Forelimb muscle (tissue), 1 donor: ENCODE measurements at places on chromosomes 7 and 10. TPM values are rescaled to one million over a fixed set of nuclear protein-coding genes. Genes with fewer than 3 reads are reported as not detected.

DNA sequence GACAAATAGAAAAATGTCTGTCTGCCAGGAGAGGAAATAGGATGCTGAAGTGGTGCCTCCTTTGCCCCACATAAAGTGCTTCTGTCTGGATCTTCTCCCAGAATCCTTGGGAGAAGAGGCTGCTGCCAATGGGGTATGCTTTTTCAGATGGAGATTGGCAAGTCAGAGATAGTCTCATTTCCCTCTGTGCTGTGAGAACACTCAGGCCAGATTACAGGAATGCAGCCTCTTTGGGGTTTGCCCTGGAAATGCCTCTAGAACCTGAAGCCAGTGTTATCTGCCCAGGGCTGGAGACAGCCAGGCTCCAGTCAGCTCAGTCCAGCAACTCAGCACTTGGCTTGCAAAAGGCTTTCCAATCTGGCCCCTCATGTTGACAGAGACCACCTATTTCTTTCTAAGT, 119.1 kb upstream of the PHYHIPL start:
- DNase-seq, result no peak

Gene EN2
- polyA plus RNA-seq, result 0.71 TPM

Gene TMEM273
- polyA plus RNA-seq, result 5.6 TPM

Gene MACC1
- 0.04 TPM for polyA plus RNA-seq

Gene NUTM2A
- polyA plus RNA-seq, result 4.1 TPM

- DNase-seq, result no peak
Measured at GRCh38 chr10:79075418-79075817, 6.7 kb downstream of the ZMIZ1 start.

GRCh38 chr7:27685209-27685608, 22.5 kb upstream of the HIBADH start:
- no peak for DNase-seq

Gene ANKRD30A
- not detected for polyA plus RNA-seq

DNA sequence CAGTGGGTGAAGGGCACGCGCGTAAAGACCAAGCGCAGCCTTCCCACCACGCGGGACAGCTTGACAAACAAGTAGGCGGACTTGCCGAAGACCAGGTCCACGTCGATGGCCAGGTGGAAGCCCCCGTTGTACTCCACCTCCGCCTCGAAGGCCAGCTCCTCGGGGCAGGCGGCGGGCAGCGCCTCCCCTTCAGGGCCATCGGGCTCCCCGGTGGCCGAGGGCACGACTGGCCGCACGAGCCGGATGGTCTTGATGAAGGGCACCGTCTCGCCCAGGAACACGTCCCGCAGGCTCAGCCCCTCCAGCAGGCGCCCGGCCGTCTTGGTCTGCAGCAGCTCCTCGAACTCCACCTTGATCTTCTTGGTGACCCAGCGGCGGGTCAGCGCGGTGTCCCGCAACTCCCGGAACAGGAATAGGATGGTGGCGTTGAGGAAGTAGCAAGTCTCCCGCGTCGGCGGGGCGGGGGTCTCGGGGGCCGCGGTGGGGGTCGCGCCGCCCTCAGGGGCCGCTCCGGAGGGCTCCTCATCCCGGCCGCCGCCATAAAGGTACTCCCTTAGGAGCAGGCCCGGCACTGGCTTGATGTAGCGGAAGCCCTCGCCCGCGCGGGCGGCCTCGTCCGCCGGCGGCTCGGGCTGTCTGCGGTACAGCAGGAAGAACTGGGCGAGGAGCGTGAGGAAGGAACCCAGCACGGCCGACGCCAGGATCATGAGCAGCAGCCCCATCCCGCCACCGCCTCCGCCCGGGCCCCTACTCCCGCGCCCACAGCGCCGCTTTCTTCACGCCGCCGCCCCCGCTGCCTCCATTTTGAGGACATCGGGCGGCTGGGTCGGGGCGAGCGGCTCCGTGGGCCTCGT, 507 bp downstream of the PDZD8 start:
- no peak for DNase-seq

- DNase-seq, result no peak
Measured at GRCh38 chr7:18703685-18704084, 208.1 kb downstream of the HDAC9 start.

Gene SRGN
- 23.1 TPM for polyA plus RNA-seq

Gene GBX1
- polyA plus RNA-seq, result 3.1 TPM

Gene SH2D4B
- not detected for polyA plus RNA-seq

Gene TRA2A
- 125 TPM for polyA plus RNA-seq

- peak; percentile 55 for DNase-seq
Measured at GRCh38 chr7:37311355-37311754, 137.3 kb downstream of the ELMO1 start.

DNA sequence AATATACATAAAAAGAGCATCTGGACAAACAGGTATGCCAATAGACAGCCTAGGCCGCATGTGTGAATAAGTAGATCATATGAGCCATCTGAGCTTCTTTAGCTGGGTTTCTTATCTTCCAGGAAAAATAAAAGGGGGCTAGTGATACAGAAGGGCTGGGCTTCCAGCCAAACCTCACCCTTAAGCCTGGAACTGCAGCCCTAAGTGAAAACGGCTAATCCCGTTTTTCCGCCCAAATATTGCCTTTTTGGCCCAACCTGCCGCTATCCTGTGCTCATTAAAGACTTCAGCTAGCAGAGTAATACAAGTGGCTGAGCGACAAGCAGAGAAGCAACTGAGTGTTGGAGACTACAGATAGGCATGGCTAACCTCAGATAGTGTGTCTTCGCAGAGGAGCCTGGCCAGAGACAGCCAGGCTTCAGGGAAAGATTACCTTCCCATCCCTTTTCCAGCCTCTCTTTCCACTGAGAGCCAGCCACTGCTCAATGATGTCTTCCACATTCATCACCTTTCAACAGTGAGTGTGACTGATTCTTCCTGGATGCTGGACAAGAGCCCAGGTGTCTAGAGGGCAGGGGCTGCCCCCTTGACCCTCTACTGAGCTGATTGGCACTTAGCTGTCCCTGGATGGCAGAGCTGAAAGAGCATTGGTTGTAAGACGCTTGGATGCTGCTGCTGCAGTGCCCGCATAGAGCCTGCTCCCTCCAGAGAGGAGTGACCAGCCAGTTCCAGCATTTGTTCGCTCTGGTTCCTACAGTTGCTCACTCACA, 108.9 kb downstream of the ITGB8 start:
- DNase-seq, result no peak

Gene CDC123
- polyA plus RNA-seq, result 81.3 TPM

DNA sequence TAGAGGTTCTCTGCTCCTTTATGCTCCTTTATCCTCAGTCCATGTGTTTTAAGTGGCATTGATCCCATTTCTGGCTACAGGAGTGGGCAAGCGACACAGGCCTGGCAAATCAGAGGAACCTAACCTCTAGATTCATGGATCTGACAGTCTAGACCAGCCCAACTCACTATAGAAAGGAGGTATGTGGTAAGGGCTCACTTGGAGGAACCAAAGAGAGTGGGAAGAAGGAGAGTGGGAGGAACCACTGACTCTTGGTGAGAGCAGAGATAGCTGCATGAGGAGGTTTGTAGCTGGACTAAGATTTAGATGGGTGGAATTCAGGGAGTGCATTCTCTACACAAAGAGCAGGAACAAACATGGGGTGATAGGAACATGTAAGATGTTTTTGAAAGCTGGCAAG, 11.6 kb upstream of the FRAT1 start:
- no peak for DNase-seq

Gene LBX1
- polyA plus RNA-seq, result 9.6 TPM

- DNase-seq, result no peak
Measured at GRCh38 chr7:94396596-94396995, 1.9 kb downstream of the COL1A2 start.

DNA sequence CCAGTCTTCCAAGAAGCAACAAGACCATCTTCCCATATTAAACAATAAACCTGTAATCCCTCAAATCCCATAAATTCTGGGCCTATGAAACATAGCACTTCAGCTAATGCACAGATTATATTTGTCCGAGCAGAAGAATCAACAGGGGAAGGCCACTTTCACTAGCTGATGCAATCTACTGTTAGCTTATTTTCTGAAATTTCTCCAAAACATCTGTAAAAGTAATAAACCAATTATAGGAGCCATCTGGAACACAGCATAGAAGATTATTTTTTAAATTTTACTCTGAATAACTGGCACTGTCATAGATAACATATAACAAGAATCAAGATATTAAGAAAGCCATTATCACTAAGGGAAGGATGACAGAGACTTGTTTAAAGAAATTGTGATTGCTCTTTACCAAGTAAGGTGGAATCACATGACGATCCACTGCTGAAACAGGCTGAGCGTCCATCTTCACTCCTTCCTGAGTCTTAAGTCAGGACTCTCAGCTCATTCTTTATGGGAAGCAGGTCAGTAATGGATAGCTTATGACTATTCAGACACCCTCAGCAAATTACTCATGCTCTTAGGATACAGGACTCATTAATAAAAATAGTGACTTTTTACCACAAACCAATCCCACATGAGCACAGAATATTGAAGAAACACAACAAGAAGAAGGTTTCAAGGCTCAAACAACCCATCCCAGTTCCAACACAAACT, 719.5 kb downstream of the XPNPEP1 start:
- peak; percentile 17 for DNase-seq

- DNase-seq, result no peak
Measured at GRCh38 chr7:17548014-17548653, 249.7 kb downstream of the AHR start.

Gene PPP1R17
- not detected for polyA plus RNA-seq

- no peak for DNase-seq
Measured at GRCh38 chr7:1696671-1697498, 26.8 kb downstream of the ELFN1 start.

GRCh38 chr7:123665157-123665556, 9.5 kb downstream of the LMOD2 start:
- no peak for DNase-seq

- no peak for DNase-seq
Measured at GRCh38 chr7:17937506-17938120, 2.7 kb downstream of the SNX13 start.

Gene KIF20B
- 5.3 TPM for polyA plus RNA-seq

Gene SOSTDC1
- 10.2 TPM for polyA plus RNA-seq

Gene ELAPOR2
- polyA plus RNA-seq, result 4.1 TPM

Gene LRRD1
- polyA plus RNA-seq, result 0.44 TPM

- DNase-seq, result peak; percentile 26
Measured at GRCh38 chr7:32204361-32205018, 134.3 kb upstream of the PDE1C start.

DNA sequence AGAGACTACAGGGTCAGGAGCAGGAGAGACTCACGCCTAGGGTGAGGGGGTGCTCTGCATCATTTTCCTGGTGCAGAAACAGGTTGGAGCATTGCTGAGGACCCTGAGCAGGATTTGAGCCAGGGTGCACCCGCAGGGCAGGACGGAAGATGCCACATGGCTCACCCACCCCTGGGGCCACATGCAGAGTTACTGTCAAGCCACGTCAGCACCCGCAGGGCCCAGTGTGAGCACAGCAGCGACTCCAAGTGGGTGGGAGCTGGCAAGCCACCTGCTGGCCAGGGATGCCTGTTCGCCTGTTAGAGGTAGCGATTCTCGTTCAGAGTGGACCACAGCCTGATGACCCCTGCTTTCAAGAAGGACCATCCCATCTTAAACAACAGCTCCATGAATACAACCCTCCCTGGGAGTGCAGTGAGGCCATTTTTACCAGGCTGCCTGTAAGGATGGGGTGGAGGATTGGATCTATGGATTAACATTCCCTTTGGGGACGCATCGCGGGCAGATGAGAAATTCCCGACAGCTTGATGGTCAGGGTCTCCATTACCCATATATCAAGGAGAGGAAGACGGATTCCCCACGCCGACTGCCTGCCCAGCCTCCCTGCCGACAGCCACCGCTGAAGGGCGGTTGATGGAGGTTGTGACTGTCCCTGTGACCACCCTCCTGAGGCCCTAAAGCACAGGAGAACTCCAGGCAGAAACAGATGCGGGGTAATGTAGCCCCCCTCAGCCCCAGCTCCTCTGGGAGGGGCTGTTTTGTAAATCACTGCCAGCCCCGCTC, 101.1 kb upstream of the RET start:
- DNase-seq, result no peak

DNA sequence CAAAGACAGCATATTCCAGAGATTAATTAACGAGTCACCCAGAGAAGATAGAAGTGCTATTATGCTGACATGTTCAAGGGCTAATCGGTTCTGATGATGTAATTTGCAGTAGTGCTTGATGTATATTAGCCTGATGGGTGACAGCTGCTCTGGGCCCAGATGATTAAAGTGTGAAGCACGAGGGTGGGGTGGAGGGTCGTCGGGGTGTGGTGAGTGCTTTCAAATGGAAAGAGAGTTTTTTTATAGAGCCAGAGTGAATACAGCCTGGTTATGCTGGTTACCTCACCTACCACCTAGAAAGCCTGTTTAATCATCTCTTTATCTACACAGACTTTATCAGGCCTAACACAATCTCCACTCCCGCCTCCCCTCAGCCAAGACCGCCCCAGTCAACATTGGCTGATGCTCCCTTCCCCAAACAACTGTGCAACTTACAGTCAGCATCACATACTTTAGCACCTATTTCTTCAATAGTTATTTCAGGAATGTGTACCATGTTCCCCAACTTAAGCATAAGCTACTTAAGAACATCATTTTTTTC, 11.5 kb upstream of the STN1 start:
- DNase-seq, result no peak

Gene PCLO
- 0.29 TPM for polyA plus RNA-seq

DNA sequence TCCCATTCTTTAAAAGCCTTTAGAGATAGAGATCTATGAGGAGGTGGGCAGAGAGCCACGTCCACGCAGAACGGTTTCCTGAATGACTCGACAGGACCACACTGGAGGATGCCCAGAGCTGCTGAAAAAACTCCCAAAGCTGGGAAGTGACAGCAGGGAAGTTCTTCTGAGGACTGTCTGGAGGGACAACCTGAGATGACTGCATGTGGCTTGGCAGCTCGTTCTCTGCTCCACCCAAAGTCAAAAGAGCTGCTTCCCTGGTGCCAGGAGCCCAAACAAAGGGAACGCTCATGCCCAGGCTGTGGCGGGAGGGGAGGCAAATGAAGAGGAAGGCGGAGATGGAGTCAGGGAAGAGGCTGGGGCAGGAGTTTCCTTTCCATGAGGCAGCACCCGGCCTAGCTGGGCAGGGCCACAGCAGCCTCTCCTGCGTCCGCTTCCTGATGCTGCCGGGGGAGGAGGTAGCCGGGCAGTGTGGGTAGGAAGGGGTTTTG, 95.4 kb downstream of the CCDC3 start:
- no peak for DNase-seq

DNA sequence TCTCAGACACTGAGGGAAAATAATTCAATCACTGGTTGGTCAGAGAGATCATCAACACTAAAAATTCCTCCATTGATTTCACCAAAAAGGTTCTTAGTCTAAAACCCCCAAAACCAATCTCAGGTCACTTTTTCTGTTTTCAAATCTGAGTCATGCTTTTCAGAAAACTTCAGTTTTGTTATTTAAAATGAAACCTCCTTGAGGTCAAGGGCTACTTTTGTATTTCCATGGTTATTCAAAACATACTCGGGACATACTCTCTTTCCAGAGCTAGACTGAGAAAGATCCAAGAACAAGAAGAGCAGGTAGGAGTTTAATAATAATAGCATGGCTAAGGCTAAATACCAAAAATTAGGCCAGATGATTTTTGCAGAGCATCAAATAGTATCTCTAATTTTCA, 152.8 kb downstream of the SDHAF3 start:
- no peak for DNase-seq

DNA sequence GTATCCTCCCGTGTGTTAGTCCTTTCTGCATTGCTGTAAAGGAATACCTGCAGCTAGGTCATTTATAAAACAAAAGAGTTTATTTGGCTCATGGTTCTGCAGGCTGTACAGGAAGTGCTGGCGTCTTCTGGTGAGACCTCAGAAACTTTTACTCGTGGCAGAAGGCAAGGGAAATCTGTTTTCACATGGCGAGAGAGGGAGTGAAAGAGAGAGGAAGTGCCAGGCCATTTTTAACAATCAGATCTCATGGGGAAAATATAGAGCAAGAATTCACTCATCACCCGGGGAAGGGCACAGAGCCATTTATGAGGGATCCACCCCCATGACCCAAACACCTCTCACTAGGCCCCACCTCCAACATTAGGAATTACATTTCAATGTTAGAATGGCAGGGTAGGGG, 952.2 kb downstream of the CNTNAP2 start:
- DNase-seq, result no peak

Gene GDF10
- 3.2 TPM for polyA plus RNA-seq

Gene OSBPL3
- 3.5 TPM for polyA plus RNA-seq
